ENCODE measurements at places on chromosomes 7 and 10. TPM values are rescaled to one million over a fixed set of nuclear protein-coding genes. Genes with fewer than 3 reads are reported as not detected.

DNA sequence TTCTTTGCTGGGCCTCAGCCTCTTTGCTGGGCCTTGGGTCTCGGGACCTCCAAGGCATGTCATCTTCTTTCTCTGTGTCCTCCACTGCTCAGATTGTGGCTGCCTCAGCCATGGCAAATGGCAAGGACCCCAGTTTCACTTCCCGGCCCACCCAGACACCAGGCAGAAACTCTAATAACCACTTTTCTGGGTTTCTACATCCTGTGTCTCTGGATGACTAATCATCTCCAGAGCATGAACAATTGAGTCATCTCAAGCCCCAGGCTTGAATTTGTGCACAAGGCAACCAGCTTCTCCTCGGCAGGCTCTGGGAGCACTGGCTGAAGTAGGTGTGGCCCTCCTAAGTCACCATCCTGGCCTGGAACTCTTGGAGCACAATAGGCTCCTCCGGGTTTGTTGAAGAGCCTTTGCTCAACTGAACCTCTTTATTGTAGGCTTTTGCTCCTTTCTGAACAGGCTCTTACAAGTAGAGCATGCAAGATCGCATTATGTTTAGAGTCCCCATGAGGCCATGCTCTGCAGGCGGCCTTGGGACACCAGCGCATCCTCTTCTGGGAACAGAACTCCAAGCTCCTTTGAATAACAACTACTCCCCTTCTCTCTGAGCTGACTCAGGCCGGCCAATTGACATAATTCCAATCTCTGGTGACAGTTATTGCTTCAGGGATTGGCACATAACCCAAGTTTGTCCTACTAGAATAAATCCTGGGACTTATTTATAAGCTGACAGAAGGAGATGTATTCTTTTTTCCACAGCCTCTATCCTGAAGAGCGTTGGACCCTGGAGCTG is 218.1 kb downstream of the WDR11 start:
- no peaks in the 10 kb centered on the region for H3K36me3 ChIP-seq
- H3K27ac ChIP-seq = no peak overlapping the region
- H3K4me1 ChIP-seq = no peaks in the 10 kb centered on the region
- peak; percentile 52 for DNase-seq

GRCh38 chr7:151551820-151552219 is 32.1 kb upstream of the RHEB start:
- no peak for DNase-seq
- no peak overlapping the region for H3K4me3 ChIP-seq
- no peaks in the 10 kb centered on the region for H3K27me3 ChIP-seq
- H3K27ac ChIP-seq = no peak overlapping the region
- no peaks in the 10 kb centered on the region for H3K4me1 ChIP-seq

DNA sequence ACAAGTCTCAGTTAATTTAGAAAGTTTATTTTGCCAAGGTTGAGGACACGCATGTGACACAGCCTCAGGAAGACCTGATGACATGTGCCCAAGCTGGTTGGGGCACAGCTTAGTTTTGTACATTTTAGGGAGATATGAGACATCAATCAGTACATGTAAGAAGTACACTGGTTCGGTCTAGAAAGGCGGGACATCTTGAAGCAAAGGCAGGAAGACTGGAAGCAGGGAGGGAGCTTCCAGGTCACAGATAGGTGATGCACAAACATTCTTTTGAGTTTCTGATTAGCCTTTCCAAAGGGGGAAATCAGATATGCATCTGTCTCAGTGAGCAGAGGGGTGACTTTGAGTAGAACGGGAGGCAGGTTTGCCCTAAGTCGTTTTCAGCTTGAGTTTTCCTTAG is 29.4 kb upstream of the LANCL2 start:
- no peak overlapping the region for H3K4me3 ChIP-seq
- H3K27ac ChIP-seq = no peak overlapping the region
- no peaks in the 10 kb centered on the region for H3K4me1 ChIP-seq

The GDF2 gene
- not detected for total RNA-seq

The PTPRZ1 gene
- total RNA-seq = 0.17 TPM

The AGR2 gene
- total RNA-seq = not detected

The DNAH11 gene
- 16.6 TPM for total RNA-seq

DNA sequence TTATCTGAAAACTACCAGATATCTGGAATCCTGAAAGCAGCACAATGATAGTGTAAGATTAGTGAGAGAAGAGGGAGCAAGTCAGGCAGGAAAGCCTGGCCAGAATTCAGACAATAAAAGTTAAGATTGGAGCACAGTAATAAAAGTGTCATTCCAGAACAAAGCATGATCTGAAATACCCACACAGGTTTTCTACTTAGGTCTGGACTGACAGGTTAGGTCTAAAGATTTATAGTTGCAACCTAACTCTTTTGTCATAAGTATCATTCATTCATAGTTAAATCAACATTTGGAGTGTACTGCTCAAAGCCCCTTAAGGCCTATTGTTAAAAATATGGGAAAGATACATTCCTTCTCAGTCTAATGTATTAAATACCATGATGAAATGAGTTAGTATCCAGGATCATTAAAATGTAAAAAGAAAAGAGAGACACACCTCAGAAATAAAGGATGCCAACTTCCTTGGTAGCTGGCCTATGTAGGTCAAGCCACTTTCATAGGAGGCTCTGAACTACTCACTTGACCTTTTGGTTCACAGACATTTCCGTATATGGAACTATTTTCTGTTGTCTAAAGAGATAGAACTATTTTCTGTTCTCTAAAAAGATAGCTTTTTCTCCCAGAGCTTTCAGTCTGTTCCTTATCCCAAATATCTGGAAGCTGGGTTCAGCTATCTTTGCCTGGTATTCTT is 105.2 kb downstream of the FAS start:
- no peaks in the 10 kb centered on the region for H3K27me3 ChIP-seq
- no peak overlapping the region for H3K27ac ChIP-seq
- no peak overlapping the region for H3K4me3 ChIP-seq
- no peaks in the 10 kb centered on the region for H3K36me3 ChIP-seq
- no peaks in the 10 kb centered on the region for H3K4me1 ChIP-seq

The OPN1SW gene
- total RNA-seq = not detected

- no peak for DNase-seq
- no peaks in the 10 kb centered on the region for H3K36me3 ChIP-seq
- H3K27ac ChIP-seq = no peak overlapping the region
- H3K27me3 ChIP-seq = peaks cover 5% of the 10 kb centered on the region
- no peak overlapping the region for H3K4me3 ChIP-seq
Observed at GRCh38 chr10:130041451-130042371, 68.9 kb downstream of the C10orf143 start.

DNA sequence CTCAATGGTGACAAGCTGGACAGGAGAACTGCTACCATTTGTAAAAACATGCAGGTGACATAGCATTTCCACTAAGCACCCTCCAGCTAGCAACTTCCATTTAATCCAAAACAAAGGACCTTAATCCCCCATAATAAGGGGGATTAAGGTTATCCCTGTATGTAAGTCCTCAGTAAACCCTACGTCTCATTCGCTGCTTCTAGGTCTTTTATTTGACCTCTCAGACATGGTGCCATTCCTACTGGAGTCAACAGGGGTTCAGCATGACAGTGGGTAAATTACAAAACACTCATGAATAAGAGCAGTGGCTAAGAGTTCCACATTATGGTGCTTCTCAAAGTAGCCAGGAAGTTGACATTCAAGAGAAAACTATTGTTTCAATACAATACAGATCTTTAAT is 121.8 kb upstream of the CAV2 start:
- no peak overlapping the region for H3K4me3 ChIP-seq
- no peak for DNase-seq
- no peaks in the 10 kb centered on the region for H3K27me3 ChIP-seq
- H3K27ac ChIP-seq = no peak overlapping the region

- H3K4me3 ChIP-seq = no peak overlapping the region
Observed at GRCh38 chr7:138237995-138238394, 161.7 kb downstream of the AKR1D1 start.

The MGMT gene
- total RNA-seq = 33.6 TPM

GRCh38 chr7:134458341-134458805 is 527 bp downstream of the AKR1B1 start:
- peak overlapping the region; percentile 64 for H3K27ac ChIP-seq
- DNase-seq = no peak
- H3K4me3 ChIP-seq = peak overlapping the region; percentile 2
- peaks cover 22% of the 10 kb centered on the region for H3K36me3 ChIP-seq
- no peaks in the 10 kb centered on the region for H3K27me3 ChIP-seq
- peaks cover 52% of the 10 kb centered on the region for H3K4me1 ChIP-seq

The CELF2 gene
- total RNA-seq = 26.0 TPM

- no peaks in the 10 kb centered on the region for H3K27me3 ChIP-seq
- H3K36me3 ChIP-seq = no peaks in the 10 kb centered on the region
- H3K27ac ChIP-seq = no peak overlapping the region
- no peaks in the 10 kb centered on the region for H3K4me1 ChIP-seq
- no peak overlapping the region for H3K4me3 ChIP-seq
Observed at GRCh38 chr10:112669989-112670388, 223.0 kb downstream of the VTI1A start.

GRCh38 chr7:121500360-121501058 is 104.4 kb upstream of the FAM3C start:
- H3K36me3 ChIP-seq = no peaks in the 10 kb centered on the region
- no peaks in the 10 kb centered on the region for H3K4me1 ChIP-seq
- H3K4me3 ChIP-seq = no peak overlapping the region
- H3K27ac ChIP-seq = no peak overlapping the region

DNA sequence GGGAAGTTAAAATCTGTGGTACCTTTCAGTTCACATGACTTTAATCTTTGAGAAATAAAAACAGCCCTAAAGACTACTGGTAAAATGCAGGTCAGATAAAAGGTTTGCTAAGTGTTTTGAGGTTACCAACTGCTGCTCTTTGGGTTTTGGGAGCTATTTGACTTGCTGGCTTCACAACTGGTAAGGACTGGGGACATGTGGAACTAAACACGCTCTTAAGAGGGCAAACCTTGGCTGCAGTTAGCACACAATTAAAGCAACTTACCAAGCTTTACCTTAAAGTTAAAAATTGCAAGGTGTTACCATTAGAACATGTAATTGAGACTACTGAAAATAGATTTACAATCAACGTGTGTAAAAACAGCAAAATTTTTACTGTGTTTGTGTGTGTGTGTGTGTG is 220.2 kb downstream of the PHF14 start:
- H3K27ac ChIP-seq = peak overlapping the region; percentile 65
- no peaks in the 10 kb centered on the region for H3K27me3 ChIP-seq
- no peaks in the 10 kb centered on the region for H3K4me1 ChIP-seq
- DNase-seq = no peak

GRCh38 chr7:151012911-151013347 is 11.4 kb downstream of the ATG9B start:
- no peak overlapping the region for H3K4me3 ChIP-seq
- H3K4me1 ChIP-seq = peaks cover 2% of the 10 kb centered on the region
- DNase-seq = no peak
- H3K27me3 ChIP-seq = peaks cover 20% of the 10 kb centered on the region
- no peaks in the 10 kb centered on the region for H3K36me3 ChIP-seq
- H3K27ac ChIP-seq = no peak overlapping the region

The OR2A42 gene
- total RNA-seq = not detected

The SLC13A1 gene
- total RNA-seq = not detected

DNA sequence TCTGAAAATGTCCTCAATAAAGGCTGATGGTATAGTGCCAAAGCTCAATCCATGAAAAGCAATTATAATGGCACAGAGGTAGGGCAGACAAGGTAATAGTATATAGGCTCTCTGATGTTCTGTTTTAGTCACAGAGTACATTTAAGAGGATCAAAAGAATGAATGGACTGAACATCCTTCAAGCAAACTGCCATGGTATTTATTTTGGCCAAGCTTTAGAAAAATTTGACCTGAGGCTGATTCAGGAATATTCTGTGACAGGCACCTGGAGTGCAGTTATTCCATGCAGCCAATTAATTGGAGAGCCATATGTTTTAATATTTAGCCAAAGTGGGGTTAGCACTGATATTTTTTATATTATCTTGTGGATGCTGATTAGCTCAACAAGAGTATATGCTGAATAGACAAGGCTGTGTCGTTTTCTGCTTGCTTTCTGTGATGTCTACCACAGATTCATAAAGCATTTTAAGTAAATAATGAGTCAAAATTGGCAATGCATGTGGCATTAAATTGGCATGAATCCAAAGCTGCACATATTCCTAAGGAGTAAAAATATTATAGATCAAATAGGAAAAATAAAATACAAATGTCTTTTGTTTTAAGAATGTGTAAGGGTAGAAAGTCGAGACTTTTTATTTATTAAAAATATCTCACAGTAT is 177.4 kb downstream of the PCLO start:
- H3K27ac ChIP-seq = no peak overlapping the region
- DNase-seq = no peak
- H3K27me3 ChIP-seq = no peaks in the 10 kb centered on the region
- H3K4me1 ChIP-seq = no peaks in the 10 kb centered on the region
- no peaks in the 10 kb centered on the region for H3K36me3 ChIP-seq
- no peak overlapping the region for H3K4me3 ChIP-seq

The SEC61A2 gene
- total RNA-seq = 1.3 TPM

The PLCE1 gene
- 1.1 TPM for total RNA-seq

DNA sequence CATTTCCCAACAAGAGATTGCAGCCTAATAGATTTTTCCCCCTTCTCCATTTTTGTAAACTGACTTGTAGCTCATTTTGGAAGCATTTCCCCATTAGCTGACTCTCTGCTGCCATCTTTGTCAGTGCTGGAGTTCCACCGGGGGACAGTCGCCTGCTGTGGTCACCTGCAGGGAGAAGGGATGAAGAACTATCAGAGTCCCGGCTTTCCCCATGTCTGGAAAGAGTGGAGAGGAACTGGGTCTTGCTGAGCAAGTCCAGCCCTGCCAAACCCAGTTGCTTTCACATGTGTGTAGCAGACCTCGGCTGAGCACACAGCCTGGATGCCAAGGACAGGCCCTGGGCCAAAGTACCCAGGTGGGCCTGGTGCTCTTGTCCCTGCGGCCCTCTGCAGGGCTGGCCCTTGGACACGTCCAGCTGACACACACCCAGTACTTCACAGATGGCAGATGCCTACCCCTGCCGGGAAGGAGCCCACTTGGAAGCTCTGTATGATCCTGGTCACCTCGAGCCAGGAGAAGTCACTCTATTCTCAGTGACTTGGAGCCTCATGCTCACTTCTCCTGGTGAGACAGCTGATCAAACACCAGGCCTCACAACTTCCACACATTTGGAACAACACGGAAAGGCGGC is 157.3 kb upstream of the NPVF start:
- no peaks in the 10 kb centered on the region for H3K36me3 ChIP-seq
- H3K4me1 ChIP-seq = peaks cover 6% of the 10 kb centered on the region
- H3K4me3 ChIP-seq = no peak overlapping the region

DNA sequence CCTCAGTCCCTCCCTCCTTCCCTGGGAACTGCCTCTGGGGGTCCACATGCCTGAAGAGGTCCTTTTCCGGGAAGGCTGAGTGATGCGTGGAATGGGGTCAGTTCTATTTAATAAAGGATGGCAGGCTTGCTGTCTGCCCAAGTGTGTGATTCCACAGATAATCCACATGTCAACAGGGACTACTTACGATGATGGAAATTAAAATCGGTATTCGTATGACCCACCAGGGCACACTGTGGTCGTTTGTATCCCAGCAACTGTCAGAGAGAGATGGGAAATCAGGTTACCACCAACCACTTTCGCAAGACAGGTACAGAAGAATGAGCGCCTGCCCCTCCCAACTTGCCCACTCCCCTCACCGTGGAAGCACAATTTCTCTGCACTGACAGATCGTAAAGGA is 110.3 kb downstream of the VIPR2 start:
- no peaks in the 10 kb centered on the region for H3K27me3 ChIP-seq
- no peak overlapping the region for H3K27ac ChIP-seq
- no peak for DNase-seq
- no peaks in the 10 kb centered on the region for H3K36me3 ChIP-seq
- H3K4me1 ChIP-seq = peaks cover 13% of the 10 kb centered on the region
- no peak overlapping the region for H3K4me3 ChIP-seq

The HYAL4 gene
- not detected for total RNA-seq

- no peaks in the 10 kb centered on the region for H3K36me3 ChIP-seq
- no peaks in the 10 kb centered on the region for H3K27me3 ChIP-seq
- DNase-seq = no peak
- no peak overlapping the region for H3K27ac ChIP-seq
- H3K4me1 ChIP-seq = peaks cover 16% of the 10 kb centered on the region
Observed at GRCh38 chr10:24652381-24652957, 71.2 kb downstream of the ARHGAP21 start.
